Stimulated activated CD4-positive, alpha-beta T cell treated with anti-CD3 and anti-CD28 coated beads, Interleukin-4, amount 100 ng/mL, for 1 hour (primary cell): ENCODE measurements at places on chromosomes 7 and 10.
A peak's percentile ranks its signal among the peaks of the same experiment; 100 is the strongest.

- DNase-seq: no peak
Measured at GRCh38 chr7:158368449-158368848, 219.2 kb downstream of the PTPRN2 start.

DNA sequence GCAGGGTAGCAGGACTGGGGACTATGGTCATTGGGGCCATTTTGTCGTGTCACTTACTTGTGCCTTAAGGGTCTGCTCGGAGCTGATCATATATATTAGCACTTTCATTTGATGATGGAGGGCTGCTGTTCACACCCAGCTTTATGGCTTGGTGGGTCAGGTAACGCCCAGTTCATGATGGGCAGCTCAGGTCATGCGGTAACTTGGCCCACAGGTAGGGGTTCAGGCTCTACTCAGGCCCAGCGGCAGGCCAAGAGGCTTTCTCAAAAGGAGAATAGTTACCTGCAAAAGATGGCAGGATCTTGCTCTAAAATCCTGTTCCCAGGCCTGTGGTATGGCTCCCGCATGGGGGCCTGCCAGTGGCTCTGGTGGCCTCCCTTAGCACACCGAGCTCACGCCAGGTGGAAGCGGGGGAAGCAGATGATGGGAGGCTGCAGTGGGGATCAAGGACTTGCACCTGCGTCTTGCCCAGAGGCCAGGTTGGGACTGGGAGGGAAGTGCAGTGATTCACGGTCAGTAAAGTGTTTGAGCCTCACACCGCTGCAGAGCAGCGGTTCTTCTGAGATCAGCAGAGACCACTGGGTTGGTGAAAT is 109.5 kb downstream of the ADCY1 start:
- no peak for DNase-seq

DNA sequence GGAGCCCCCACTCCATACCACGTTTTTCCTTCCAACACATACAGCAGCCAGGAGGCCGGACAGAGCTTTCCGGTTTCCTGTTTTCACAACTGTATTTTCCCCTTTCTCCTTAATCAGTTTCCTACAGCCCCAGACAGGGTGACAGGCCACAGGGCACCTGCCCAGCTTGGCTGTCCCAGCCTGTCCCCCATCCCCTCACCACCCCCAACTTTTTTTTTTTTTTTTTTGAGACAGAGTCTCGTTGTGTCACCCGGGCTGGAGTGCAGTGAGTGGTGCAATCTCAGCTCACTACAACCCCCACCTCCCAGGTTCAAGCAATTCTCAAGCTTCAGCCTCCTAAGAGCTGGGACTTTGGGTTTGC is 10.3 kb upstream of the HSPB1 start:
- no peak for DNase-seq

- DNase-seq: no peak
Measured at GRCh38 chr7:1131471-1132265, 28.3 kb downstream of the ZFAND2A start.

- DNase-seq: no peak
Measured at GRCh38 chr10:131354380-131354779, 42.9 kb upstream of the TCERG1L start.

GRCh38 chr7:69272101-69272500 is 326.2 kb upstream of the AUTS2 start:
- DNase-seq: no peak

- no peak for DNase-seq
Measured at GRCh38 chr10:58311026-58311425, 23.8 kb upstream of the UBE2D1 start.

- DNase-seq: no peak
Measured at GRCh38 chr10:132663666-132664365, 122.1 kb downstream of the NKX6-2 start.

DNA sequence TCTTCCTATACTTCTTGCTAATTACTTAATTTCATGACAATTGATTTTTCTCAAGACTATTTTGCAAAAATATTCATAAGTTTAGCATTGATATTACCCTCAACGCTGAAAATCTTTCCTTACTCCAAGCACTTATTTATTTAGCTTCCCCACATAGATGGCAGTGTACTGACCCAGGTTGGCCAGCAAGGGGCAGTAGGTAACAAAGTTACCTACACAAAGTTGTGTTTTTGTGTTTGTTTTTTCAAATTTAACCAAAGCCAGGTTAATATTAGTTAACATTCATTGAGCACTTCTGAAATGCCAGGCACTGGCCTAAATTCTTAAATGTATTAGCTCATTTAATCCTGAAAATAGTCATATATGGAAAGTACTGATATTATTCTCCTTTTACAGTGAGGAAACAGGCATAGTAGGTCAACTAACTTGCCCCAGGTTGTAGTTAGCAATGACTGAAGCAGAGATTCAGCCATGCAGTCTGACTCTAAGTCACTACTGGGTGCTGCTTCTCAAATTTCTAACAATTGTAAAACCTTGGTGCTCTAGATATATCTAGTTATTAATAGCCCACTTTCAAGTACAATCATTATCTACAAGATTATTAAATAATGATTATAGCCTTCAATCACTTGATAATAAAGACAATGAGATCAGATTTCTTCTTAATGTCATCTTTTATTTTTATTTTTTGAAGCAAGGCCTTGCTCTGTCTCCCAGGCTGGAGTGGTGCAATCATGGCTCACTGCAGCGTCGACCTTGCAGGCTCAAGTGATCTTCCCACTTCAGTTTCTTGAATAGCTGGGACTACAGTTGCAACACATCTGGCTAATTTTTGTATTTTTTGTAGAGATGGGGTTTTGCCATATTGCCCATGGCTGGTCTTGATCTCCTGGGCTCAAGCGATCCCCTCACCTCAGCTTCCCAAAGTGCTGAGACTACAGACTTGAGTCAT is 5.8 kb upstream of the GGCT start:
- DNase-seq: peak; percentile 17

DNA sequence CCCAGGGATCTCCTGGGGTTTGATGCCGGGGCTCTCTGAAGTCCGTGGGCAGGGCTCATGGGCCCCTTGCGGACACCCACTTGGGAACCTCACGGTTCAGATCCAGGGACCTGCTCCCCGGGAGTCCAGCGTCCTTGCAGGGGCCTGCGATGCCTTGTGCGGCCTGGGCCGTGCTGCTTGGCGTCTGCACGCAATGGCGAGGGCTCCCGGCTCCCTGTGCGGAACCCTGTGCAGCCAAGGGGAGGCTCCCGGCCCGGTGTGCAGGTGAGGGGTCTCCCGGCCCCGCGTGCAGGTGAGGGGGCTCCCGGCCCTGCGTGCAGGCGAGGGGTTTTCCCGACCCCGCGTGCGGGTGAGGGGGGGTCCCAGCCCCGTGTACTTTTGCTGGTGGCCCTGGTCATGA is 146.7 kb downstream of the DNAJB6 start:
- DNase-seq: no peak

DNA sequence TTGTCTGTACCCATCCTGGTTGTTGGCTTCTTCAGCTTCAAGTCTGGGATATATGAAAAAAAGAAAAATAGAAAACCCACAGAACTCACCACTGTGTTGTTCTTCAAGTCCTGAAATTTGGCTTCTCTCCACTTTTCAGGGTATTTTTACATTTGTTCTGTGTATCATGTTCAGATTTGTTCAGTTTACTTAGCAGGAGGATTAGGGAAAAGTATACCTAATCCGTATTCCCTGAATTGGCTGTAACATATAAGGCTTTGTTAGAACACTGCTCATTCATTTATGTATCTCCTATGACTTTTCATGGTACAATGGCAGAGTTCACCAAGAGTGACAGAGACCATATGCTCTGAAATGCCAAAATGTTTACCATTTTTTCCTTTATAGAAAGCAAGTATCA is 146.9 kb downstream of the PTN start:
- no peak for DNase-seq

GRCh38 chr7:81094952-81095351 is 176.1 kb upstream of the SEMA3C start:
- DNase-seq: no peak

DNA sequence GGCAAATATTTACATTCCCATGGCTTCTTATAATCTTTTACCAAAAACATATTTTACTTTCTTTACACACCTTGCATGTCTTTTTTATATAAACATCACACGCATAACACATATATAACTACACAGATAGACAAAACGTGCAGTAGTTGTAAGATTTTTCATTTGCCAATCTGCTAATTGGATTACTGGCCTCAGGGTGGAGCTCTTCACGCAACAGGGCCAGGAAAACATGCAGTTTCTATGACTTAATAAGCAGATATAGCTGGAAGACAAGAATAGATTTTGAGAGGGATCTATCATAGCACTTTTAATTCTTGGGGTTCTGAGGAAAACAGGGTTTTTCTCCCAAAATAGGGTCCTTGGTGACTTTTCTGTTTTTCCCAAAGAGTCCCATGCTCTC is 12.7 kb downstream of the ACADSB start:
- DNase-seq: no peak

DNA sequence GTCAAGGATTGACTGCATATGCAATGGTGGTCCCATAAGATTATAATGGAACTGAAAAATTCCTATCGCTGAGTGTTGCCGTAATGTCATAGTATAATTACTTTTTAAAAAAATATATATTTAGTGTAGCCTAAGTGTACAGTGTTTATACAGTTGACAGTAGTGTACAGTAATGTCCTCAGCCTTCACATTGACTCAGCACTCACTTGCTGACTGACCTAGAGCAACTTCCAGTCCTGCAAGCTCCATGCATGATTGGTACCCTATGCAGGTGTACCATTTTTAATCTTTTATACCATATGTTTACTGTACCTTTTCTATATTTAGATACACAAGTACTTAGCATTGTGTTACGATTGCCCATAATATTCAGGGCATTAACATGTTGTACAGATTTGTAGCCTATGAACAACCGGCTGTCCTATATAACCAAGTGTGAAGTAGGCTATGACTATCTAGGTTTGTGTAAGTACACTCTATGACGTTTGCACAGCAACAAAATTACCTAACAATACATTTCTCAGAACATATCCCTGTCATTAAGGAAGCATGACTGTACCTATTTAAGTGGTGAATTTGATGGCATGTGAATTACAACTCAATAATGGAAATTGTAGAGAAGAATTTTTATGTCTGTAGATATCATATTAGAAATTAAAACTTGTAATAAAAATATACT is 40.9 kb downstream of the CCNY start:
- DNase-seq: no peak

DNA sequence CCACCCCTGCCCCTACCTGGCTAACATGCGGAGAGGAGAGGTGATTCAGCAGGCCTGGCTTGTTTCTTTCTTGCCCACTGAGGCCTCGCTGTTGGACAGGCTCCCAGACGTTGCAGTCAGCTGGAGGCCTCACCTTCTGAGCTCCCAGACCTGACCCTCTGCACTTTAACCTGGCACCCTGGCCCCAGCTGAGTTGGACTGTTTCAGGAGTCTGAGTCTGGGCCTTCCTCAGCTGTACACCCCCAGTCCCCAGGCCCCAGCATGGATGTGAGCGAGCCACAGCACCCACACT is 35.0 kb downstream of the UNC5B start:
- DNase-seq: no peak

GRCh38 chr7:51138123-51139085 is 178.2 kb downstream of the COBL start:
- DNase-seq: no peak

GRCh38 chr7:20783700-20784387 is 2.8 kb downstream of the SP8 start:
- DNase-seq: no peak

- no peak for DNase-seq
Measured at GRCh38 chr10:104032144-104032775, 53.4 kb downstream of the COL17A1 start.

GRCh38 chr7:99876491-99876890 is 342 bp downstream of the OR2AE1 start:
- DNase-seq: no peak

GRCh38 chr7:141676618-141677017 is 25.3 kb downstream of the DENND11 start:
- DNase-seq: no peak

GRCh38 chr10:47176206-47176902 is 123.6 kb upstream of the GDF10 start:
- DNase-seq: no peak

- DNase-seq: no peak
Measured at GRCh38 chr7:134613623-134614347, 32.9 kb upstream of the BPGM start.
